Activated CD8-positive, alpha-beta memory T cell treated with anti-CD3 and anti-CD28 coated beads for 24 hours (primary cell): ENCODE measurements at places on chromosomes 13 and 19.
A peak's percentile ranks its signal among the peaks of the same experiment; 100 is the strongest.

GRCh38 chr13:95703576-95703975 is 26.6 kb downstream of the DNAJC3 start:
- no peak for DNase-seq

DNA sequence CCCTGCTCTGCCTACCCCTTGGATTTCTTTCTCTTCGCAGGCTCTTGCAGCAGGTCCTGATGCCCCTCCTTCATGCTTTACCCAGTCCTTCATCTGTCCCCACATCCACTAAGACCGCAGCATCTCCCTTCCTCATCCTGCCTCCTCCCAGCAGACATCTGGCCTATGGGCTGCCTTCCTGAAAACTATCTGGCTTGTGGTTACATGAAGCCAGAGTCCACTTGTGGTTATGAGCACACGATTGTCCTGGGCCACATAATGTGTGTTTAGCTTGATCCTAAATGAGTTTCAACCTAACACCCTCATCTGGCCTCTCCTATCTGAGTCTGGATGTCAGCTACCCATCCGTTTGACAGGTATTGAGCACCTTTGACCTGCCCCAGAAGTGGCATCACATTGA is 5.5 kb upstream of the ZNF175 start:
- DNase-seq = no peak

DNA sequence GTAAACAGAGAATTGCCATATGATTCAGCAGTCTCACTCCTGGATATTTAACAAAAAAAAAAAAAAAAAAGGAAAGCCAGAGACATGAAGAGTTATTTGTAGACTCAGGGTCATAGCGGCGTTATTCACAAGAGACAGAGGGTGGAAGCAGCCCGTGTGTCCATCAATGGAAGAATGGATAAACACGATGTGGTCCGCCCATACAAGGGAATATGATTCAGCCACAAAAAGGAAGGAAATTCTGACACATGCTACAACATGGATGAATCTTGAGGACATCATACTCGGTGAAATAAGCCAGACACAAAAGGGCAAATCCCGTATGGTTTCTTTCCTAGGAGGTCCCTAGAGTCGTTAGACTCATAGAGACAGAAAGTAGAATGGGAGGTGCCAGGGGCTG is 14.8 kb downstream of the ACSBG2 start:
- DNase-seq = no peak

DNA sequence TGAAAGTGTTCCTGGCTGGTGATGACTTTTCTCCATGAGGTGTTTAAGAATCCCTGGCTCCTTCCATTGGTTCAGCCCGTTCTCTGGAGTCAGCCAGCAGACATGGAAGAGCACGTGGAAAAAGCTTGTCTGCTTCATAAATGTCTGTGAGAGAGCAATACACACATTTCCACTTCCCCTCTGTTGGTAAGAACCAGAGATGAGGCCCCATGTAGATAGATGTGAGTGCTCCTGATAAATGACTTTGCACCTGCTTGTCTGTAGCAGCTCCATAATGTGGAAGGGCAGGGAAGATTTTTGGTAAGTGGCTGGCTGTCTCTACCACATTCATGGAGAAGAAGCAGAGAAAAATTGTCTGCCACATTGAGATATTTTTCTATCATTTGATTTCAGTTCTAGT is 325.8 kb downstream of the LMO7 start:
- DNase-seq = no peak

DNA sequence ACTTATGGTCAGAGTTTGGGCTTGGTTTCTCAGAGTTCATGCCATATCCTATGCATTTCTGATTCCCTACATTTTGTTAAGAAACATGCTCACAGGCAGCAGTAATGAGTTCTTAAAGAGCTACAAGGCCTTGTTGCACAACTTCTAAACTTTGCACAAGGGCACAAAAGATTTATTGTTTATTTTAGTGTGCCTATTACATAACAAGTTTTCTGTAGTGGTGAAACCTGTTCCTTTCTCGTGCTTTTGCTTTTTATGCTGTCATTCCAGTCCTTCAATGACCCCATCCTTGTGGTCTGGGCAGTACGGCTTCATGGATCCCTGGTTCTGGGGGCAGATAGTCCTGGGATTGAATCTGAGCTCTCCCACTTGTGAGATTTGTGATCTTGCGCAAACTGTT is 17.8 kb downstream of the ZNF507 start:
- DNase-seq = no peak

DNA sequence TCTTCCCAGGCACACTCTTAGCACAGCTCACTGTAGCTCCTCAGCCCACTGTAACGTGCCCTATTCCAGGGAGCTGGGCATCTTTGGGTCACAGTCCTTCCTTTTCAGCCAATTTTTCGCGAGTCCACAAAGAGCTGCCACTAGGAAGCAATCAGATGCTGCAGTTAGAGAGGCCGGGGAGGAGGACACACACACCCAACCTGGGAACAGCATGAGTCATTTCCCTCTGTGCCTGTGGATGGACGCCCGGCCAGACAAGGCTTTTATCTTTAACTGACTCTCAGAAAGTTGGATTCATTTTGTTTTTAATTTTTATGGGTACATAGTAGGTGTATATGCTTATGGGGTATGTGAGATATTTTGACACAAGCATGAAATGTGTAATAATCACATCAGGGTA is 918.6 kb downstream of the UQCRFS1 start:
- DNase-seq = no peak

GRCh38 chr19:12949363-12950283 is 4.0 kb downstream of the RAD23A start:
- DNase-seq = peak; percentile 58

GRCh38 chr19:30806311-30806710 is 434.1 kb downstream of the ZNF536 start:
- DNase-seq = no peak

DNA sequence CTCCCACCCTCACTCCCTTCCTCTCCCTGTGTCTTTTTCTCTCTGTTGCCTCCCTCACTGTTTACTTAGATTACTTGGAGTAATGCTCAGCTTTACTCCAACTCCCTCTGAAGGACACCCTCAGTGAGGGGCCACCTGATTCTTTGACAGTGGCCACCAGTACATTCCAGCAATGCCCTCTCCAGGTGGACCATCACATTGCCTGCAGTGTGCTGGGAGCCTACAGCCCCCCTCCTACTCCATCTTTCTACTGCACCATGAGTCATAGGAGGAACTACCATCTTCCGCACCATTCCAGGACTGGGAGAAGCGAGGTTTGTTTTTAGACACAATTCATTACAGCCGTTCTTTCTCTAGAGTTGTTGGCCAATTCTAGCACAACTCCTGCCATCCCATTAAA is 96.6 kb upstream of the POSTN start:
- no peak for DNase-seq

DNA sequence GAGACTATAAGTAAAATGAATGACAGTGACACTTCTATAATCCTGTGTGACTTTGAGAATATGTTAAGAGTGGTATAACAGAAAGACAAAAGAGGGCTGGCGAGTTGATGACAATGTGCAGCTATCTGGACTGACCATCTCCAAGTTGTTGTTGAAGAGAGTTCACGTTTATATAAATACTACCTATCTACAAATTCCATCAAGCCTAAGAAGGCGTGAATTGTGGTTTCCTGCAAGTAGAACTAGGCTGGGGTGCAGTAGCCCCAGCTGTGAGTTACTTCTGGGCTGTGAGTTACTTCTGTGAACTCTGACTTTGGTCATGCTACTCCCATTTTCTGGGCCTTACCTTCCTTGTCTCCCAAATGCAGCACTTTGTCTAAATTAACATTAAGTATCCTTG is 561.0 kb downstream of the TBC1D4 start:
- DNase-seq = no peak

GRCh38 chr13:65911546-65912193 is 1318.5 kb downstream of the PCDH9 start:
- DNase-seq = no peak

GRCh38 chr19:8355631-8356402 is 8.1 kb upstream of the ANGPTL4 start:
- DNase-seq = no peak

- DNase-seq = no peak
Observed at GRCh38 chr19:1429750-1430149, 8.4 kb upstream of the RPS15 start.

DNA sequence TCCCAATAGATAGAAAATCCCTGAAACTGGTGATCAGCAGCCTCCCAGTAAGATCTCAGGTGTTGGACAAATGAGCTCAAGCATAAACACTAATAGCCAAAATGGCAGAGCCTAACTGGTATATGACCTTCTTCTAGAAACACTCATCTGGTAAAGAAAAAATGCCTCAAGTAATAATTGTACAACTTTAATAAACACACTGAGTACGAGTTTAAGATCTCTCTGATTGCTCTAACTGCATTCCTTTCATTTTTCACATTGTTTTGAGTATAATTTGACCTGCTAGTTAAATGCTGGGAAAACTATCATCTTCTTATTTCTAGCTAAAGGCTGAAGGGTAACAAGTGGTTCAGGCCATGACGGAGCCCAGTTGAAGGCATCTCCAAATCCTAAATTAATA is 2009.5 kb upstream of the PCDH20 start:
- no peak for DNase-seq

GRCh38 chr19:4234142-4234861 is 5.0 kb downstream of the EBI3 start:
- DNase-seq = no peak

DNA sequence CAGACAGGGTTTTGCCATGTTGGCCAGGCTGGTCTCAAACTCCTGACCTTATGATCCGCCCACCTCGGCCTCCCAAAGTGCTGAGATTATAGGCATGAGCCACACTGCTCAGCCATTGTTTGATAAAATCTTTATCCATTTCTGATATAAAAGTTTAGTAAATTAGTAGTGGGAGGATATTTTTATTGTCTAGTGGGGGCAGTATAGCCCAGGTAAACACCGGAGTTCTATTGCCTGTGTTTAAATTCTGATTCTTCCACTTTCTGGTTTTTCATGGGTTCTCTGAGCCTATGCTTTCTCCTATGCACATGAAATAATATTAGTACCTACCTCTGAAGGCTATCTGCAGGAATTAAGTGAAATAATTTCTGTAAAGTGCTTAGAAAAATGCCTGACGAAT is 20.1 kb upstream of the ARHGEF18 start:
- no peak for DNase-seq

GRCh38 chr13:33349986-33350826 is 64.7 kb upstream of the STARD13 start:
- DNase-seq = no peak

DNA sequence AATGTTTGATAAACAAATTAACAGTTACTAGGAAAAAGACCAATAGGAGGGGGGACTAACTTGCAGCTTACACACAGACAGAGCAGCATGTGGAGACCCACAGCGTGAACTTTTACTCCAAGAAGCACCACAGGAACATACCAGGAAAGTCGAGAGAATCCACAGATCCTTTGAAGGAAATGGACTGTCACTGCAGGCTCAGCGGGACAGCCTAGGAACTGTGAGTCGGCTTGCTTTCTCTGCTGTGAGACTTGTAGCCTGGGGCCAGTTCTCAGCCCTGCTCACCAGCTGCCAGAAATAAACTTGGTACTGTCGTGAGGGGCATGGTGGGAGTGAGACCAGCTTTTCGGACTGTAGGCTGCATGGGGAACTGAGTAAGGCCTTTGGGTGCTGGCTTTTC is 1211.5 kb downstream of the PCDH17 start:
- DNase-seq = no peak

- DNase-seq = no peak
Observed at GRCh38 chr13:97559981-97560380, 126.0 kb downstream of the RAP2A start.

GRCh38 chr19:44754750-44755080 is 6.2 kb downstream of the BCL3 start:
- no peak for DNase-seq

DNA sequence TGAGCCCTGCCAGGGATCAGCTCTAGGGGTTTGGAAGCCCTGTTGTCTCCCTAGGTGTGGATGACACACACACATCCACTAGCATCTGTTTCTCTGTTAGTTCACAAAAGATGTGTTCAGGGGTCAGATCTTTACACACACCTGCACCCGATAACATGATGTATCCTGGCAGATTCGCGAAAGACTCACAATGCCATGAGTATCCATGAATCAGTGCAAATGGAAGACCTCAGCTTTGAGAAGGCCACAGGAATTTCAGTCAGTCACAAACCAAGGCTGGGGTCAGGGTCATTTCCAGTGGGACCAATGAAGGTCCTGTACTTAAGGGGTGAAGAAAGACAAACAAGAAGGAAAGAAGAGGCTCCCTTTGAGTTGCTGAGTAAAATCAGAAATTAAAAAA is 898.2 kb downstream of the UQCRFS1 start:
- DNase-seq = no peak

DNA sequence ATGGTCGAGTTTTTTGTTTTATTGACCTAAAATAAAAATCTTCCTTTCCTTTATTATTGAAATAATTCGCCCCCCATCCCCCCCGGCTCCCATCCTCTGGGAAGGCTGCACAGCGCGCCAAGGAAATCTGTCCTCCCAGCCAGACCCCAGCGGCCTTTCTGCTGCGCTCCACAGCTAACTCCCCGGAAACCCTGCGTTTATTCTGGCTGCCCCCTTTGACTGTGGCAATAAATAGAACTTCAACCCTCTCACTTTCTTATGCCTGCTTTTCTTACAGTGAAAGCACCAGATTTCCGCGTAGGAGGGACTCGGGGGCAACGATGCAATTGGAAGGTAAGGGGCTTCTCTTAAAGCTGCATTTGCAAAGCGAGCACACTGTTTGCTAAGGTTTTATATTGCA is 9.7 kb upstream of the C19orf12 start:
- DNase-seq = no peak

DNA sequence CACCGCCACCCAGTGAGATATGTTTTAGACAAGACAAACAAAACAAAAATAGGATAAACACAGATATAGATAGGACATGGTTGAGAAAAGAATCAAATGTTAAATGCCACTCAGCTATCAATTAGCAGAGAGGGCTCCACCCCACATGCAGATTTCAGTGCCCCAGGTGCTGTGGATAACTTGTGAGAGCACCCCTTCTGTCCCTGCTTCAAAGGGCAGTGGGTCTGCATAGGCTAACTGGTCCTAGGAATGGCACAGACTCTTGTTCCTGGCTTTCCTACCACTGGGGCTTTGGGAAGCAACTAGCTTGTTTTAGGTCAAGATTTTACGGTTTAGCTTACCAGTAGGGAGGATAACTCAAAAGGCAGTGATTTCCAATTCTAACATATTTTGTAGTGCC is 460.3 kb downstream of the TSHZ3 start:
- peak; percentile 4 for DNase-seq

GRCh38 chr13:37366044-37366770 is 232.4 kb downstream of the POSTN start:
- DNase-seq = no peak

DNA sequence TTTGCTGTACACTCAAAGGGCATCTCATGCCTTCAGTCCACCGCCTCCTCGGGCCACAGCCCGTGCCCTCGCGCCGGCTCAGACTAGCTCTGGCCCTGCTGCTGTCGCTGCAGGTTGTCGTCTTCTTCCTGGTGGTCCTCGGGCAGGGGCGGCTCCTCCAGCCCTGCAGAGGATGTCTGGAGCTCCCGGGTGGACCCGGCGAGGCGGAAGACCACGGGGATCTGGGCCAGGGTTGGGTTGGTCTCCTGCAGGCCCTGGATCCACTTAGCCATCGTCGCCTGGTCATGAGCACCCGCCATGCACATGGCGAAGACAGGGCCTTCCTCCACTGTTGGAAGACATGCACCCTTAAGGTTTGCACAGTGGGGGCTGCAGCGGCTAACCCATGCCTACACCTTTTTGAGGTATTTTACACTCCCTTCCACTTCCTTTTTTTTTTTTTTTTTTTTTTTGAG is 489 bp upstream of the ZNF653 start:
- DNase-seq = no peak

GRCh38 chr13:99323488-99323887 is 16.3 kb upstream of the GPR183 start:
- DNase-seq = no peak
